Activated CD4-positive, alpha-beta T cell treated with anti-CD3 and anti-CD28 coated beads, Interleukin-2, amount 50 U/mL, for 4 hours (primary cell): ENCODE measurements at places on chromosomes 5 and 9.

- DNase-seq = peak; percentile 17
Observed at GRCh38 chr5:111271885-111272284, 47.7 kb downstream of the CAMK4 start.

- DNase-seq = no peak
Observed at GRCh38 chr9:117315236-117315635, 99.6 kb downstream of the ASTN2 start.

GRCh38 chr5:148828511-148829247 lies 2.3 kb downstream of the ADRB2 start:
- no peak for DNase-seq

GRCh38 chr5:54719384-54720283 lies 202.1 kb downstream of the SNX18 start:
- no peak for DNase-seq

DNA sequence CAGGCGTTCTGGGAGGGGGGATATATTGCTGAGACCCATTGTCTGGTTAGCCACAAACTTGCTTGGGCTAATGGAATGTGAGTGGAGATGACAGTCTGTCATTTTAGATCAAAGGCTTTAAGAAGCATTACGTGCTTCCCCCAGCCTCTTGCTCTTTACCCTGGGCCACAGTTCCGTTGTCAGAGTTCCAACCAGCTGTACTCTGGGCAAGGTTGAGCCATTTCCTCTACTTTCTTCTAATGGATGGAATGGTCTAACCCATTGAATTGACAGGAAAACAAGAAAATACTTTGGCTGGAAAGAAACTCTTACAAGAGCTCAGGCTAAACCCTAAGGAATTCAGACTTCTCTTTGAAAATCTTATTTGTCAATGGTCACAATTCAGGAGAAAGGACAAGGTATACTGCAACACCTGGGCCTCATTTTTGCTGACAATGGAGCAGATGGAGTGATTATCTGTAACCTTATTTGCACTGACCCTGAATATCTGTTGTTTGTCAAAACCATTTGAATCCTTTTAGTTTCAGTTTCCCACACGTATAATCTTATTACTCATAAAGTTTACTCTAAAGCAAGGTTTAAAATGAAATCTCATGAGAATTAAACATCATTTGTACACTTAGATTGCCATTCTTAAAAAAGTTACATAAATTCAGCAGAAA lies 231.4 kb downstream of the PDE4D start:
- no peak for DNase-seq

GRCh38 chr5:180784497-180785097 lies 18.0 kb downstream of the MGAT1 start:
- peak; percentile 72 for DNase-seq

DNA sequence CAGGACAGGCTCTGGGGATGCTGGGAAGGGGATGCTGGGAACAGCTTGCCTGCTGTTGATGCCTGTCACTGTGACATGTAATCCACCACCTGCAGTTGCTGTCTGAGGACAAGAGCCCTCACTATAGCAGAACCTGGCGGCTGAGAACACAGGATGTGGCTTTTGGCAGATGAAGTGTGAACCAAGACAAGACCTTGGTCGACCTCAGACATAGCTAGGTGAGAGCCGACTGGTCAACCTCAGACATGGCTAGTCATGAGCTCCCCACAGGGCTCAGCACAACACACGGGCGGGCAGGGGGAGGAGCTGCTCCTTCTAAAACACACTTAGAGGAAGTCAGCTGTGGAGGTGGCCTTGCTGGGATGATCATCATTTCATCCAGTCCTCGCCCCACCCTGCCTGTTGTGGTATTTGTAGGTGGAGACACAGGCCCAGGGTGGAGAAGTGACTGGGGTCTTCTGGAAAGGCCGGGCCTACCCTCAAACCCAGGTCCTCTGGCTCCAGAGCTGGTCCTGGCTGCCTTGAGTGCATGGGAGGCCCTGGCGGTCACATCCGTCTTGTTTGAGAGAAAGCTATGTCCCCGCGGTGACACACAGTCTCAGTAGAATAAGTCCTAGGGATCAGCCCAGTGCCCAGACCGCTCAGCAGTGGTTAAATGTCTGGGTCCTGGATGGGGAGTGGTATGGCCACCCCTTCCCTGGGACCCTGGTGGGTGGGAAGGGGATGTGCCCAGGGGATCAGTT lies 6.1 kb downstream of the SUSD3 start:
- peak; percentile 79 for DNase-seq

GRCh38 chr5:39203275-39203922 lies 16.0 kb downstream of the FYB1 start:
- no peak for DNase-seq

- DNase-seq = no peak
Observed at GRCh38 chr9:28503573-28503972, 930.3 kb upstream of the C9orf72 start.

DNA sequence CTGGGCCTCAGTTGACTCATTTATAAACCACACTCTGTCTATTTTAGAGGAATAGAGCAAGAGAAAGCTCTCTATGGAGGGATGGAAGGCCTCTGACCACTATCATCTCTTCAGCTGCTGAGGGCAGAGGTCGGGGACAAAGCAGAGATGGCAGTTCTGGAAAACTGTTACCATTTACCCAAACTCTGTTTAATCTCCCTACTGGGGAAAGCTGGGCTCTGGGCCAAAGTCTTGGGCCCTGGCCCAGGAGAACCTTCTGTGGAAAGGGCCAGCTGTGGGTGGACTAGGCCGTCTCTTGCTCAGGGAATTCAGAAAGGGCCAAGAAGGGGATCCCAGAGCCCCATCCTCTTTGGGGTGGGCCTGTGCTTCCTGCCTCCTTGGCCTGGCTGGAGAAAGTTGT lies 100.0 kb downstream of the PSD2 start:
- DNase-seq = no peak

- no peak for DNase-seq
Observed at GRCh38 chr9:91516081-91516480, 92.4 kb upstream of the NFIL3 start.

DNA sequence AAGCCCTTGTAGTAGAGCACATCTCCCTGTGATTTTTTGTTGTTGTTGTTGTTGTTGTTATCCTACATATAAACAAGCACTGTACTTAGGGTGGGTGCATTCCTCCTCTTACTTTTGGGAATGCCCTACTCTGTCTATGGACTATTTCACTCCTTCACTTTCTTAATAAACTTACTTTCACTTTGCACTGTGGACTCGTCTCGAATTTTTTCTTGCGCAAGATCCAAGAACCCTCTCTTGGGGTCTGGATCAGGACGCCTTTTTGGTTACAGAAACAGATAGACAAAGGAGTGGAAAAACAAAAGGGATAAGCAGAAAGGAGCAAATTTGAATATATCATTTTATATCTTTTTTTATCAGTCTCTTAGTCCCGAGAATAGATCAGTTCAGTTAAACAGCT lies 14.4 kb upstream of the PAIP1 start:
- DNase-seq = no peak

- no peak for DNase-seq
Observed at GRCh38 chr9:134055981-134056461, 11.8 kb downstream of the BRD3 start.

- DNase-seq = no peak
Observed at GRCh38 chr9:133655701-133656100, 19.5 kb downstream of the DBH start.

- DNase-seq = no peak
Observed at GRCh38 chr5:172065431-172066065, 59.1 kb upstream of the FBXW11 start.

DNA sequence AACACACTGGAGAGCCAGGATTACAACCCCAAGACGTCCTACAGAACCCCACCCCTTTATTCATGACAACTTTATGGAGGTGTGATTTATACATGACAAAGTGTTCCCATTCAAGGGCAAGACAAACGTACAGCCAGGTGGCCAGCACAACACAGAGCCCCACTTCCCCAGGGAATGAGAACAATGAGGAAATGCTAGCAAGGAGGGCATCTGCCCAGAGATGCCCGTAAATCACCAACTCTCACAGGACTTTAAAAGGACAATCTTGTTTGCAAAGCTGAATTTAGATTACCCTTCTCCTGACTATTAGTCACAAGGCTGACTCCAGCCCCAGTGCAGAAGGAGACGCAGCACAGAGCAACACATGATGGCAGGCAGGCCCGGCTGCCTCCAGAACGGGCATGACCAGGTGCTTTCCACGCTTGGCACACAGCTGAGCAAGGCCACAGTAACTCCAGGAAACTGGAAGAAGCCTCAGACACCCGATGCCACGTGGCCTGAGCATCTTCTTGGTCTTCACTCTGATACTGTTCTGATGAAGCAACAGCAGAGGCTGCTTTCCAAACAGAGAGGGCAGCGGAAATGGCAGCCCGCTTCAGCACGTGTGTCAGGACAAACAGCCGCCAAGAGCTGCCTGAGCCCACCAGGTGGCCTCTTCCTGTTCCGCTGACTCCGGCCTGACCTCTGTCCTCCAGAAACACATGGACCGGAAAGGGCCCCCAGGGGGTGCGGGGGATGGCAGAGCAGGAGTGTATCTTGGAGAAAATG lies 51.4 kb downstream of the ROR2 start:
- no peak for DNase-seq
